Fibroblast of the aortic adventitia (primary cell): ENCODE measurements at places on chromosomes 1 and 21. TPM values are rescaled to one million over a fixed set of nuclear protein-coding genes. Genes with fewer than 3 reads are reported as not detected.
A peak's percentile ranks its signal among the peaks of the same experiment; 100 is the strongest.

The SZT2 gene
- 26.0 and 35.4 TPM in 2 replicates for total RNA-seq

The LRRC3 gene
- 0.16 and 0.45 TPM in 2 replicates for total RNA-seq

The LRRC8B gene
- total RNA-seq, result 0.41 and 2.5 TPM in 2 replicates

The EPHA2 gene
- total RNA-seq, result 7.8 and 7.9 TPM in 2 replicates

The FLVCR1 gene
- total RNA-seq, result 5.8 and 6.3 TPM in 2 replicates

The BMP8A gene
- total RNA-seq, result not detected in 2 replicates

The USP33 gene
- 71.9 and 93.5 TPM in 2 replicates for total RNA-seq

GRCh38 chr1:196324345-196324744 lies 283.9 kb downstream of the KCNT2 start:
- no peak for DNase-seq

- no peak for DNase-seq
These were observed 154.2 kb downstream of the ZP4 start for GRCh38 chr1:237736372-237737029.

GRCh38 chr1:156146769-156147405 lies 6.5 kb upstream of the SEMA4A start:
- DNase-seq, result peak; percentile 53

- DNase-seq, result no peak
These were observed 20.7 kb upstream of the LRRC8D start for GRCh38 chr1:89800022-89800655.

DNA sequence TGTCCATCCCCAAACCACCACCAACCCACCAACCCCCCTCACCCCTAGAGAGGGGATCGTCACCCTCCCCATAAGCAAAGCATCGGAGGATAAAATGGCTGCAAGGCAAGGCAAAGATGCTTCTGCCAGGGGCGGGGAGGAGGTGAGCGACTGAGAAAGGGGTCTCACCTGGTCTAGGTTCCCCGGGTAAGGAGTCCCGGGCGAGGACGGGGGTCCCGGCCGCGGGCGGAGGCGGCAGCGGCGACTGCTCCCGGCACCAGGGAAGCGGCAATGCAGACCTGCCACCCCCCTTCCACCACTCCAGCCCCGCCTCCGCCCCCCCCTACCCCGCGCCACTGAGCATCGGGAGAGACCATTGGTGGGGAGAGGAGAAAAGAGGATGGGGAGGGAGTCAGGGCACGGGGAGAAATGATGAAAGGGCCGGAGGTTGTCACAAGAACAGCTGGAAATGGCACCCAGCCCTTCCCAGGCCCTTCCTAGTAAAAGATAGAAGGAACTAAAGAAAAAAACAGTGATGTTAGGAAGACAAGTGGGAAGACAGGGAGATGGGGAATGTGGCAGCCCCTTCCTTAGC lies at the start of gene SV2A:
TSS of gene SV2A (minus strand) at position 274 of the 574 bp plus-strand sequence. CDS start 4,004 bp downstream, outside the sequence.
- peak; percentile 66 for DNase-seq

DNA sequence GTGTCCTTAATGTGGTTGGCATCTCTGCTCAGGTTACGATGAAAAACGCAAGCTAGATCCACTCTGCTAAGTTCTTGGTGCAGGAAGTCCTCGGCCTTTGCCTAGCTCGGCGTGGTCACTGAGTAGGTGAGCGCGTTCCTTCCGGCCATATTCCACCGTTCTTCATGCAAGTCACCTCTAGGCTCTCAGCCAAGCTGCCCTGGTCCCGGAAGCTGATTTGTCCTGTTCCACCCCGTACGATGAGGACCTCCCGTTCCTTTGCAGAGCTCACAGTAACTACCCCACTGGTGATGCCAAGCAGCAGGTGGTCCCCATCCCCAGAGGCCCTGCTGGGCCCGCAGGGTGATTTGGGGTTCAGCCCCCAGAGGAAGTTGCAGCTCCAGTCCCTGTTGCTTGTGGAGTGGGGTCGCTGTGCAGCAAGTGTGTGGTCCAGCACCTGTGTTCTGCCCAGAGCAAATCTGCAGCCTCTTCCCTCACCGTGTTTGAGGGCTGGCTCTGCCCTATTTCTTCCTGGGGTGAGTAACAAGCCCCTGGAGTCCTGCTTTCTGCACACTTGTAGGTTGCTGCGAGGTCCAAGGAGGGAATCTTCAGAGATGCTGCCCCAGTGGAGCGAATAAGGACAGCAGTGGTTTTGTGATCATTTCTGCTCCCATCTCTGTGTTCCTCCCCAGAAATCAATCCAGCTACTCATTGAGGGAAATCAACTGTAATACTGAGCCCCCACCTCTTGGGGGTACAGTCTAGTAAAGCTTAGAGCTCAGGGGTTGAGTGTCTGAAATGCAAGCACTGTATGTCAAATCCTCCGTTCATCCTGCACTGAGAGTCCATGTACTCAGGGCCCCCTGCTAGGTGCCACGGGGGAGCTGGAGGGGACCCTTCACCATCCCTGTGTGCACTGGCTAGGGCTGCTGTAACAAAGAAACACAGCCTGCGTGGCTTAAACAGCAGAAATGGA lies 2.3 kb downstream of the UMODL1 start:
- DNase-seq, result no peak

DNA sequence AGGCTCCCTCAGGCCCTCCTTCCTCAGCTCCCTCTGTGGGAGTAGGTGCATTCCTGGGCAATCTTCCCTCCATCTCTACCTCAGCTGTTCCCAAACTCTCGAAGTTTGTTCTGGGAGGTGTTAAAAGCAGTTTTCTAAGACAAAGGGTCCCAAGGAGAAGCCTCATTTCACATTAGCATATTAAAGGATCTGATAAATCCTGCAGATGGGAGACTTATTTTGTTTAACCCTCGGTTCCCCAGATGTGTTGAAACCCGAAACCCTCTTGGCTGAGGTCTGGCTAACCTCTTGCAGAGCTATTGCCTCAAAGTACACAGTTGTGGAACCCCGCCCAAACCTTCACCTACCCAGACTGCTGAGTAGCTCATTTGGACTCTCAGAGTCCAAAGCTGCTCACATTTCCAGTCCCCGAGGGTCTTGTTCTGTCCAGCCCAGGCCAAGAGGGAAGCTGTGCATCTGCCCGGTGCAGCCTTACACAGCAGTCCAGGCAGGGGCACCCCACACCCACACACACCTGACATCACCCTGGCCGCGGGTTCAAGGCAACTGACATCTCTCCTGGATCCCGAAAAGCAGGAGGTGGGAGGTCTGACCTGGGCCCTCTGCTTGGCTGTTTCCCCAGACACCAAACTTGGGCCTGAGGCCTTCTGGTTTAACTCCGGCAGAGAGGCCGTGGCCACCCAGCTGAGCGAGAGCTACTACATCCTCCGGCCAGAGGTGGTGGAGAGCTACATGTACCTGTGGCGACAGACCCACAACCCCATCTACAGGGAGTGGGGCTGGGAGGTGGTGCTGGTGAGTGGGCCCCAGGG lies 19.5 kb upstream of the SELENON start:
- DNase-seq, result peak; percentile 41

GRCh38 chr1:227225715-227226346 lies 92.5 kb downstream of the CDC42BPA start:
- peak; percentile 73 for DNase-seq

DNA sequence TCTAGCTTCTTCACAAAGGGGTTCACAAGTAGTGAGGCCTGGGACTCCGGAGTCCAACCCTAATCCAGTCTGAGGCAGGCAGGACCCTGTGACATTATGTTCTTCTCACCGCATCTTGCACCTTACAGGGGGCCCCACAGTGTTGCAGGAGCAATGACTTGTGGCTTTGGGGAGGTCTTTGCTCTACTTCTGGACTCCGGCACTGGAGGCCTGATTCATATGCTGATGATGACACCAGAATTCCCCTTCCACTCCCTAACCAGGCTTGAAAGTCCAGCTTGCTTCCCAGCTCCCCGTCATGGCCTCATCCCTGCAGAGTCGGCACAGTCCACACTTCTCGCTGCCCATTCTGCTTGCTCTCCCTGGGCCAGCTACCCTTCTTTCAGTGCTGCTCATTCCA lies 96.3 kb upstream of the SLC44A3 start:
- DNase-seq, result no peak

DNA sequence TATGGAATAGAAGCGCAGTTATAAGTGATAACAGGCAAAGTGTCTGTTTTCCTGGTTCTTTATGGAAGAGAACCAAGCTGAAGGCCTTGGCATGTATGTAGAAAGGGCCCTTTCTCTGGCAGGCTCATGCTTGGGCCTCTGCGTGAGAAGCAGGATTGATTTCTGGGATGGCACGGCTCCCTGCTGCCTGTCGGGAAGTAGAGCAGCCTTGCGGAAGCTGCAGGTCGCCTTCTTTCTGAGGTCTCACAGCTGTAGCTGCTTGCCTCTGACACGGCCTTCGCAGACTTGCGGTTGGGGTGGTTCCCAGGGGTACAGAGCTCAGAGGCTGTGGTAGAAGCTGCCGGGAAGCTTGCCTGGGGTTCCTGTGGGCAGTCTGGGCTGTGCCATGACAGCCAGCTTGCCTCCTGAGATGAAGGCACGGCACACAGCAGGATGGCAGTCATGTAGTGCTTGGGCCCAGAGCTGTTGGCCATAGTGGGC lies 39.4 kb downstream of the TRAPPC10 start:
- DNase-seq, result peak; percentile 57

DNA sequence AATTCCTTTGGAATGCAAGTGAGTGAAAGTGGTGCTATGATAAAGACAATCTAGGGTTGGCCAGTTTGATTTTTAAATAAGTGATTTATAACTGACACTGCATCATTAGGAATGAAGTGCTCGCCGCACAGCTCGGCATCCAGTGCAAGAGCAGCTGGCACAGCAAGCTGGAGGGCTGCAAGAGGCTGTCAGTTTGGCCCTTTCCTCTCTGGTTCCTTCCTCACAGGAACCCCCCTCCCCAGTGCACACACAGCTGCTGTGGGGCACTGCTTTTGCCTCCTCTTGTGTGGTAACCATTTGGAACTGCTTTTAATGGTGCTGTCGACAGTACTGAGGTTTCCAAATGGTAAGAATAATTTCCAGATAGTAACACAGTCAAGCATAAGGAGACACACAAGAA lies 10.4 kb upstream of the BCAR3 start:
- DNase-seq, result no peak

- no peak for DNase-seq
These were observed 16.0 kb upstream of the MTARC2 start for GRCh38 chr1:220732137-220732536.

DNA sequence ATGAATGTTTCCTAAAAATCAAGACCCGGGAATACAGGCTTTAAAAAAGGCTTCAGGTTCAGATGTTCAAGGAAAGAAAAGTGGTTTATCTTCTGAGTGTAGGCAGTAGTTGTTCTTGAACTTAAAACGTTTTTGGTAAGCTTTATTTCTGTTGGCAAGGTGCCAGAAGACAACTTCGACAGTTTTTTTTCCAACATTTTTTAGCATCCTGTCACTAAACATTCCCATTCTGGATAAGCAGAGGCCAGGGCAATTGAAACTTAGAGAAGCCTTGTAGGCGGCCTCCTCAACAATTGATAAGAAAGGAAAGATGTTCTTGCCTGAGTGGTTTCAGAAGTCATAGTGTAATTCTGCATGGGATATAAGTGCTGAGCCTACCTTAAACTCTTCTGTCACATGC lies 66.7 kb downstream of the PATJ start:
- DNase-seq, result peak; percentile 73

DNA sequence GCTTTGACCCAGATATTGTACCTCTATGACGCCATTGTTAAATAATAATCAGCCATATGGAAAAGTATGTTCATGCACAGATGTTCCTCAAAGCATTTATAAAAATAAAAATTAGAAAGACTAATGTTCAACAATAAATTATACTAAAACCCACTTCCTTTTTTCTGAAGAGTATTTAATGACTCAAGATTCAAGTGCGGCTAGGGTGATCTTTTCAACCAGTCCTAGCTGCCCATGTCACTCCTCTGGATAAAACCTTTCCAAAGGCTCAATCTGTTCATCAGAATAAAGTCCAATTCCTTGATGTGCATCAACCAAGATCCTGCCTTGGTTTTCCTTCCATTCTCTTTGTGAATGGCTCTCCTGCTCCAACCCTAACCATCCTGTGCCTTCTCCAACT lies 292.0 kb downstream of the VAV3 start:
- DNase-seq, result no peak

GRCh38 chr1:194598098-194598497 lies 1411.7 kb upstream of the B3GALT2 start:
- DNase-seq, result no peak

DNA sequence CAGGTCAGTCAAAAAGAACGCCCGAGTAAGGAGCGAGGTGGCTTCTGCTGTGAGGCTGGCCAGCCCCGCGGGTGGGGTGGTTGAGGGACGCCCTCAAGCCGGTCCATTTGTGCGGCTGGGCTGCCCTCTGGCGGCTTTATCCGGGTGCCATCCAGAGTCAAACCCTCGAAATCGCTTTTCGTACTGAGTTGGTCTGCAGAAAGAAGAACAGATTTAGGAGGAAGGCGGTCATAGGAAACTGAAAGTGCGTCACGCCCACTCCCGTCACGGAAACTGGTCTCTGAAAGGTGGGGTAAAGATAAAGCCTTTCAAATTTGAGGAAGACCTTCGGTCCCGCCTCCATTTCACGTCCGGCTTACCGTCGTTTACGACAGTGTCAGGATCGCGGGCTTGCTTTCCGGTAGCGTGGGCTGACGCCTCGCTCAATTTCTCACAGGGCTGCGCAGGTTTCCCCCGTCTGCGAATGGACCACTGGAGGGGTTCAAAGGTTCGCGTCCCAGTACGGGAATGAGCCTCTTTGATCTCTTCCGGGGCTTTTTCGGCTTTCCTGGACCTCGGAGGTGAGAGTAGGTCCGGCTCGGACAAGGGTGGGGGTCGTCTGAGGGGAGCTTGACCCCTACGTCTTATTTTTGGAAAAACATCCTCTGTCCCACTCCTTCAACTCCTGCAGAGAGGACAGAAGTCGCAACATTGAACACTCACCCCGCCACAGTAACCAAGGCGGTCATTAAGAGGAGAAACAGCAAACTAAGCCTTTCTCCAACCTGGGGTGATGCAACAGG lies at the start of gene HAX1:
TSS of gene HAX1 (plus strand) at position 413 of the 782 bp plus-strand sequence. CDS start at position 508, 95 bp downstream.
- peak; percentile 98 for DNase-seq

- peak; percentile 33 for DNase-seq
These were observed 74.9 kb upstream of the BEND5 start for GRCh38 chr1:48851638-48852037.

- peak; percentile 2 for DNase-seq
These were observed 529.5 kb downstream of the KCNT2 start for GRCh38 chr1:196078691-196079090.

DNA sequence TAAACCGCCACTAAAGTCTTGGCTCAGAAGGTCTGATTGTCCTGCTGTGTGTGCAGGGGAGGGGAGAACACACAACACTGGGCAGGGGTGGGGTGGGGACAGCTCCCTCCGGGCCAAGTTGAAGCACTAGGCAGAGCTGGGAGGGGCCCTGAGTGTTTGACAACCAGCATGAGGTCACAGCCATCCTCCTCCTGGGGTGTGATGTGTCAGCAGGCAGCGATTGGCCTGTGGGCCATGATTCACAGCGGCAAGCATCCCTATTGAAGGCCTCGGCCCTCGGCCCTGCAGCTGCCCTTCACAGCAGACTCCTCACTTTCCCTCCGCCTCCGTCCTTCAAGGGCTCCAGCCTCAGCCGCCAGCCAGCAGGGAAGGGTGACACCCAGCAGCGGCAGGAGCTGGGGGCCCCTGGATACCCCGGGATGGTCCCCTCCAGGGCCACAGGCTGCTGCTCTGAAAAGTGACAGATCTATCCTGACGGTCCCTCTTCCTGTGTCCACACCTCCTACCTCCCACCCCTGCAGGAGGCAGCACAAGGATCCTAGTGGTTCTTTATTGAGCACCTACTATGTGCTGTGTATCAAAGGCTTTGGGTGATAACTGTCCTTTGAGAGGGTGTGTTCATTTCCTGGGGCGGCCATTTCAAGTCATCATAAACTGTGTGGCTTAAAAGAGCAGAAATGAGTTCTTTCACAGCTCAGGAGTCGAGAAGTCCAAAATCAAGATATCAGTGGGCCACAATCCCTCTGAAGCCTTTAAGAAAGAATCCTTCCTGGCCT lies 66.0 kb upstream of the SLC25A33 start:
- DNase-seq, result peak; percentile 96
